ENCODE measurements at places on chromosomes 11 and 22.

- DNase-seq, result no peak
These were observed 292.7 kb downstream of the OPCML start for GRCh38 chr11:133239575-133239974.

- no peak for DNase-seq
These were observed 407.3 kb downstream of the NXPE2 start for GRCh38 chr11:115085461-115086210.

GRCh38 chr22:44901301-44901700 lies 108.5 kb downstream of the PHF21B start:
- no peak for DNase-seq

- DNase-seq, result no peak
These were observed 136.3 kb upstream of the TEAD1 start for GRCh38 chr11:12537778-12538401.

- no peak for DNase-seq
These were observed 130.9 kb downstream of the KIF18A start for GRCh38 chr11:27977031-27977430.

DNA sequence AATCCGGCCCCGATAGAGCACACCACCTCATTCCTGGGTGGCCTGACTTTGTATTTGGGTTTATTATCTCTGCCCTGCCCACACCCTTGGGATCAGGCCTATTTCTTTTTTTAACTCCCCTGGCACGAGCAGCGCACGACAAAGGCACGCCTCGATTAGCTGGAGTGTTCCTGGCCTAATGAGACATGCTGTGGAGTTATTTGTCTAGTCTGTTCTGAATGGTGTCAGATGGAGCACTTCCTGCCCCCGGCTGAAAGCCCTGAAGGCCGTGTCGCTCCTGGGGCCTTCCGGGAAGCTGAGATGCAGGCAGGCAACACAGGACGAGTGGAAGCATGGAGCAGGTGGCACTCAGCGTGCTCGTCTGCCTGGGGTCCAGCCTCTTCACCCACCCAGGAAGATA lies 47.1 kb downstream of the LARGE1 start:
- no peak for DNase-seq

DNA sequence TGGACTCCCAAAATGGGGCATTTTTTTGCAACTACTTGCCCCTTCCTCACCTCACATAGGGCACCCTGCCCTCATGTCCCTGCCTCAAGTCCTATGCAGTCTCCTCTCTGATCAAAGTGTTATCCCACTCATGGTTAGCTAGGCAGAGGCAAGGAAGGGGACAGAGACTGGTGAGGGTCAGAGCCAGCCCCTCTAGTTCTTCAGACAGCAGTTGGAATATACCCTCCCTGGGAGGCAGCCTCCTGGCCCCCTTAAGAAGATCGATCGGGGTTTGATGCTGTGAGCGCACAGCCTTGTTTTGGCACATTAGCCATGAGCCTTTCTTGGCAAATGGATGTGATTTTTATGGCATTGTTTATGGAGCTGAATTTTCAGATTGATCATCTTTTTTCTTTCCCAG lies 436.9 kb downstream of the BUD13 start:
- DNase-seq, result no peak

DNA sequence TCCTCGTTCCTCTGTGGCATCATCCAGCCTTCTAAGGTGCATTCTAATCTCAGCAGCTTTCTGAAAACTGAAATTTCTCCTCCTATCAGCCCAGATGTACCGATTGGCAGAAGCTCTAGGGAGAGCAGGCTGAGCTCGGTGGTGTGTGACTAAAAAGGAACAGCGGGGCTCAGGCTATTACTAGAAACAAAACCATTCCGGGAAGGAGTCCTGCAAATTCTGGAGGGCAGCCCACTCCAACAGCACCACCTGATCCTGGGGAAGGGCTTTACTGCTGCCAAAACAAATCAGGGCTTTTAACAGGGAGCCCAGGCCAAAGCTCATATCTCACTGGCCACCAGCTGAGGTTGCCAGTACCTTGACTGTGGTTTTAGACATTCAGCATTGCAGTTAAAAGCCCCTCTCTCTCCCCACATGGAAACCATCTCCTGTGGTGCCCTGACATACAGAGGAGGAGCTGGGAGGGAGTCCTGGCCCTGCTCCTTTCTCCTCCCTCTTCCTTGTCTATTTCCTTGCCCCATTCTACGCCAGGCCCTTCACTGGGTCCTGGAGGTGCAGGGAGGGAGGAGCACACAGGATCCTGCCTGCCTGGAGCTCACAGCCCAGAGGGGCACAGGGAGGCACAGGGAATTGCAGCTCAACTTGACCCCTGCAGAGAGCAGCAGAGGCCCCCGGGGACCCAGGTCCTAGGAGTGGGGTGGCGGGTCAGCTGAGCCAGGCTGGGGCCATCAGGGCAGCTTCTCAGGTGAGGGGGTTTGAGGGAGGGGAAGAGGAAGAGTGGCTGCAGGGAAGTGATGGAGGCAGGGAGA lies 889 bp downstream of the PLAAT4 start:
- no peak for DNase-seq

- DNase-seq, result no peak
These were observed 577.4 kb upstream of the LUZP2 start for GRCh38 chr11:23919455-23919854.

DNA sequence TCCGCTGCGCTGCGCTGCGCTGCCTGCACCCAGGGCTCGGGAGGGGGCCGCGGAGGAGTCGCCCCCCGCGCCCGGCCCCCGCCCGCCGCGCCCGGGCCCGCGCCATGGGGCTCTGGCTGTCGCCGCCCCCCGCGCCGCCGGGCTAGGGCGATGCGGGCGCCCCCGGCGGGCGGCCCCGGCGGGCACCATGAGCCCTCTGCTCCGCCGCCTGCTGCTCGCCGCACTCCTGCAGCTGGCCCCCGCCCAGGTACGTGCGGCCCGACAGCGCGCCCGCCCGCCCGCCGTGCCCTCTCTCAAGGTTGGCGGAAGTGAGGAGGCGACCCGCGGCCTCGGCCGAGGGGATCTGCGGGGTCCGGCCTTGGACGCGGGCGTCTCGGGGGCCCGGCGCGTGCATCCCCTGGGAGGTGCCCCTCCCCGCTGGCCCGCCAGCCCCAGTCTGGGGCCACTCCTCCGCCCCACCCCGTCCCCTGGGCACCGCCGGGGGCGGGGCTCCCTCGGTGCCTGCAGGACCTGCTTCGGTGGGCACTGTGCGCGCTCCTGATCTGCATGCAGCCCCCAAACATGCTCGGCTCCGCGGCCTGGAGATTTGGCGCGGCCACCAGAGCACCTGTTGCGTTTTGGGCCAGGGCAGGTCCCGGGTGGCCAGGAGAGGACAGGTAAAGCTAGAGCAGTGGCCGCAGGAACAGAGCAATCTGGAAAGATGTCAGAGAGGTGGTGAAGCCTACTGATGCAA lies 429 bp downstream of the VEGFB start:
- no peak for DNase-seq

- no peak for DNase-seq
These were observed 19.0 kb downstream of the RNH1 start for GRCh38 chr11:488062-488461.

GRCh38 chr11:65503368-65503948 lies 4.6 kb downstream of the MALAT1 start:
- no peak for DNase-seq

DNA sequence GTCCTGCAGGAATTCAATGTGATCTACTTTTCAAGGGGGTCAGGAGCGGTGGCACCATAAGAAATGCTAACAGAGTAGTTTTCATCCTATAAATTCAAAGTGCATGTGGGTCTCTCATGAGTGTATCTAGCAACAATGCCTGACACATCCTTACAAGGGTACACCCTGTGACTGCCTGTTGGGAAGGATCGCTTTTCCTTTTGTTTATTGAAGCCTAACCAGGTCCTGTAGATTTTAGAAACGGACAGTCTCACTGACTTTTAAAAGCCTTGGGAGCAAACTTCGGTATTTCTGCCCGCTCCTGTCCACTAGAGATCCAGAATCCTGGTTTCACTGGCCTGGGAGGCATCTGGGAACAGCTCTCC lies 102.4 kb downstream of the MICAL2 start:
- DNase-seq, result no peak

GRCh38 chr11:15629690-15630321 lies 515.1 kb downstream of the INSC start:
- no peak for DNase-seq

DNA sequence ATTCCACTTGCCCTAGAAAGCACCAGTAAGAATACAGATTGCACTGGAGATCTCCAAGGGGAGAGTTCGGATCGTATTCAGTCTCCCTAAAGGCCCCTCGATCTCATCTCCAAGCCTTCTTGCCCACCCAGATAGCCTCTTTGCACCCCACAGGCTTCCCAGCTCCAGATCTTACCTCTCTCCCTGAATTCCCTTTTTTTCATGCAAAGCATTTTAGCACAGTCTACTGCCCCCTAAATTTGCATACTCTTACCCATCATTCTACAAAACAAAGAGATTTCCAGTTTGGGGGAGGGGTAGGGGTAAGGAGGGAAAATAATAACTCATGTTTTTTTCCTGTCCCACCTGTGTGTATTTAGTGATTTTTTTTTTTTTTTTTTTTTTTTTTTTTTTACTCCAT lies 105.2 kb downstream of the NAV2 start:
- DNase-seq, result no peak

DNA sequence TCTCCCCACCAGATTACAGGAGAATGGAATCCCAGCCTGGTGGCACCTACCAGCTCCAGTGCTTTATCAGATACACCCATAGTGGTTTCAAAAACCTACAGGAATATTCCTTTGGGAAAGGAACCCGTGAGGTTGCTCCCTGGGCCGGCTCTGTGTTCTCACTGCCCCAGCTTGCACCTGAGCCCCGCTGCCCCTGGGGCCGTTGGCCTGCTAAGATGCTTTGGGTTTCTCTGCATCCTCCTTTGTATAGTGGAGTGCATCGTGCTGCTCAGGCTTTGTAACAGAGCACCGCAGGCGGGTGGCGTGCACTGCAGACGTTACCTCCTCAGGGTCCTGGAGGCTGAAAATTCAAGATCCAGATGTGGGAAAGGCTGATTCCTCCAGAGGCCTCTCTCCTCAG lies 414.1 kb downstream of the BRD1 start:
- DNase-seq, result no peak

DNA sequence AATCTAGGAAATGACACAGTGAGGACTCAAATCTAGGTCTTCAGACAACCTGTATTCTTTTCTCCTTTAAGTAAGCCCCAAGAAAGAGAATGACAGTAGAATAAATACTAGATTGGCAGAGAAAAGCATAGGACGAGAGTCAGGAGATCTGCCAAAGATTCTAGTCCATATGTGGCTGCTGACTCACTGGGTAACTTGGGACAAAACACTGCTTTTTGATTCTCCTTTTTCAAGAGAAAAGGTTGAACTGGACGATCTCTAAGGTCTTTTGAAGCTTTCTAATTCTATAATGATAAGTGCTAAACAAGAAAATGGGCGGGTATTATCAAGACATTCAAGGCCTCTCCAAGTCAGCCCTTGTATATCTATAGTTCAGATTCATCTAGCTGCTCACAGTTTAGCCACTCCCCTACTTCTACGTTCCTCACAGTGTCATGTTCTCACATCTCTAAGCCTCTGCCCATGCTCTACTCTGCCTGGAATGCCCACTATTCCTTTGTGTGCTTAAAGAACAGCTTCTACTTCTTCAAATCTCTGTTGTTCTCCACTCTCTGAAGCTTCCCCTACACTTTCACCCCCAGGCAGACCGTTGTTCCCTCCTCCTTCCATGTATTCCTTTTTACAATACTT lies 53.0 kb downstream of the RELT start:
- DNase-seq, result peak; percentile 37

DNA sequence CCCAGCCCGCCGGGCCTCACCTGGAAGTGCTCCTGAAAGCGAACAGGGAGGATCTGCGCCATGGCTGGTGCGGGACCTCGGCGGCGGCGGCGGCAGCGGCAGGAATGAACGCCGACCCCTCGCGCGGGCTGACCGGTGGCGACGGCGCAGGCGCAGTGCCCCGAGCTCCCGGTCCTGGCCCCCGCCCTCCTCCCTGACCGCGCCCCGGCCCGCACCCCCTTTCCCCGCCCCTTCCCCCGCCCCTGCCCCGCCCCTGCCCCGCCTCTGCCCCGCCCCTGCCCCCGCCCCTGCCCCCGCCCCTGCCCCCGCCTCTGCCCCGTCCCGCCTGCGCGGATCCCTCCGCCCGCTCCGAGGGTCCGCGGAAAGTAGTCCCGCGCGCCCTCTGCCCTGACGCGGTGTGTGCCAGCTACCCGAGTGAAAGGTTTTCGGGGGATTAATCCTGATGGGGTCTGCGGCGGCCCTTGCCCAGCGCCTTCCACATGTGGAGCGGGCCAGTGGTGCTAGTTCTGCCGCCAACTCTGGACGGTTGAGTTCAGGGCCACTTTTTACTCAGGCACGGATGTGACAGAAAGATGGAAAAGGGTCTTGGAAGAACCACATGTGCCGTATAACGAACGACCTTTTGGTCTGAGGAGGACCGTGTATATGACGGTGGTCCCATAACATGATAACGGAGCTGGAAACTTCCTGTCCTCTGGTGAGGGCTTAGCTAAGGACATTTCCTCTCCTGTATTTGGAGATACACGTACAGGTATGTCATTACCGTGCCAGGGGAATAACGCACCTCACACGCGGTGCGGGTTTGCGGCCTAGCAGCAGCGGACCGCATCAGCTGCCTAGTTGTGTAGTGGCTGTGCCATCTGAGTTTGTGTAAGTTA lies at the start of gene CLTCL1:
Gene CLTCL1, minus strand, starts transcription at position 140 of the 878 bp plus-strand sequence. Its CDS starts 78 bp downstream, at position 62.
- DNase-seq, result peak; percentile 33

DNA sequence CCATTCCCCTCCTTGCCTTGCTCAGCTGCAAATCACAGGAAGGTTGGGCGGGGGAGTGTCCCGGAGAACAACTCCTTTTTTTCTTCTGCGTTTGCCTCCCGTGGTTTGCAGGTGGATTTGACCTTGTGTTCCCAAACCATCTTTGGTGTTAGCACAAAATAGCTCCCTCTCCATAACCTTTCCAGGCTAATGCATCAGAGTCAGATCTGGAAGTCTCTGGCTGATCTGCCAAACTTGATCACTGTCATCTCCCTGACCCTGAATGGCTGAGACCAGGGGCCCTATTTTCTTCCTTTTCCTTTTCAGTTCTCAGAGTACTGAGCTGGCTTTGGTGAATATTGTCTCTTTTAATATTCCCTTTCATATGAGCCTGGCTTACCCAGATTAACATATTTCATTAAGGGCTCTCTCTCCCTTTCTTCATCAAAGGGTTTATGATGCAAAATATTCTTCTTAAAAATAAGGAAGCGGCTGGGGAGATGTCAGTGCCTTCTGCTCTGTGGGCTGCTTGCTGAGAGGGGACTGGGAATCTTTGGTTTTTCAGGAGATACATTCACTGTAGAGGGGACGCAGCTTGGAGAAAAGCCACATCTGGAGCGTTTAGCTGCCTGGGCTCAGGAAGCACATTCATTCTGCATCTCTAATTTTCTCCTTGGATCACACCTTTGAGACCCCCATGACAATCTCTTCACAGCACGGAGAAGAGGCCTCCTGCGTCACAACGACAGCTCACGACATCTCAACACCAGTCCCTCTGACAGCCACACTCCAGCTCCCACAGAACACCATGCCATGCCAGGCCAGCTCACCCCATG lies 148.3 kb downstream of the CEP164 start:
- no peak for DNase-seq

GRCh38 chr11:67163006-67163405 lies 43.9 kb downstream of the KDM2A start:
- DNase-seq, result no peak

GRCh38 chr22:26615830-26616435 lies 1.9 kb downstream of the CRYBB1 start:
- DNase-seq, result no peak

- no peak for DNase-seq
These were observed 43.4 kb upstream of the MN1 start for GRCh38 chr22:27844656-27845591.
